Left ventricle myocardium inferior (tissue), 1 donor: ENCODE measurements at places on chromosomes 4 and X.

- DNase-seq: no peak
These were observed 79.5 kb upstream of the ATP6AP2 start for GRCh38 chrX:40501164-40501855.

DNA sequence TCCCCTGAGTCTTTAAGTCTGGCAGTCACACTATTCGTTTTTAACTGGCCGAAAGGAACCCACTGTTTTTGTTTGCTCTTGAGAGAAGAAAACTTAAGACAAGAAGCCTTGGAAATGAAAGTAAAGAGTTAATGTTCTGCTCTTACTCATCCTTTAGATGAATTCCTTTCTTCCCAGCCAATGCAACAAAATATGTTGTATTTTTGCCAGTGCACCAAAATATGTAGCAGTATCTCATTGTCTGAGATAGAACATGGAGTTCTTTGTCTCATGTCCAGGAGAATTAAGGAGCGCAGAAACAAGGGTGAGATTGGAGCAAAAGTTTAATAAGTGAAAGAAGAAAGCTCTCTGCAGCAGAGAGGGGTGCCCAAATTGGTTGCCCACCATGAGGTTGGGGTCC lies 12.2 kb downstream of the TENT5D start:
- no peak for DNase-seq

GRCh38 chrX:146278381-146278780 lies 460.8 kb downstream of the SLITRK2 start:
- no peak for DNase-seq

DNA sequence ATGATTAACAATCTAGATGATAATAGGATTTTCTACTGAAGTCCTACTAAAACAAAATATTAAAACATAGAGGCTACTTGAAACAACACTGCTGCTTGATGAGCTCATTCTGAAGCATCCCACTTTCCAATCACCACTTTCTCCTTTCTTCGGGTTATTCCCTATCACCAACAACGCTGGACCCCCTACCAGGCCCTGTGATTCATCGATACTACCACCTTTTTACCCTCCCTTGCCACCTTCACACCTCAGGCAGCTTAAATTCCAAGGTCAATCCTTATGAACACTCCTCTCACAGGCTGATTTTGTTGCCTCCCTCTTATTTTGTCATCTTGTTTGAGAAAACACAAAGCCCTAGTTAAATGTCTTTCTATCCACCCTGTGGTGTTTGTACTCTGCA lies 102.6 kb downstream of the IQCM start:
- no peak for DNase-seq

DNA sequence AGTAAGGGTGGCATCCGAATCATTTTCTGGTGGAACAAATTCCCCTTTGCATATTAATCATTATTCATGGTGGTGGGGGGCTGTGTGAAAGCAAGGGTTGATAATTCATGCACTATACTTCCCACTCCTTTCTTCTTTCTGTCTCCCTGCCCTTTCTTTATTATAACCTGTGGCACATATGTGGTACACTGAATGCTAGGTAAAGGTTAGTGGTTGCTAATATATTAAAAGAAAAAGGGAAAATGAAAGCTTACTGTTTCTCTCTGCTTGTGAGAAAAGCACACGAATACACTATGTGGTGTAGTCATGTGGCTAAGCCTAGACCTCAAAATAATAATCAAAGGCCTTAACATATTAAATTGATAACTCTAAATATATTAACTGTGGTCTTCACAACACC lies 178.4 kb upstream of the RPS6KA3 start:
- no peak for DNase-seq

- no peak for DNase-seq
These were observed 177.4 kb upstream of the SCML1 start for GRCh38 chrX:17559728-17560379.

- no peak for DNase-seq
These were observed 474.0 kb upstream of the NDST3 start for GRCh38 chr4:117560329-117560728.

DNA sequence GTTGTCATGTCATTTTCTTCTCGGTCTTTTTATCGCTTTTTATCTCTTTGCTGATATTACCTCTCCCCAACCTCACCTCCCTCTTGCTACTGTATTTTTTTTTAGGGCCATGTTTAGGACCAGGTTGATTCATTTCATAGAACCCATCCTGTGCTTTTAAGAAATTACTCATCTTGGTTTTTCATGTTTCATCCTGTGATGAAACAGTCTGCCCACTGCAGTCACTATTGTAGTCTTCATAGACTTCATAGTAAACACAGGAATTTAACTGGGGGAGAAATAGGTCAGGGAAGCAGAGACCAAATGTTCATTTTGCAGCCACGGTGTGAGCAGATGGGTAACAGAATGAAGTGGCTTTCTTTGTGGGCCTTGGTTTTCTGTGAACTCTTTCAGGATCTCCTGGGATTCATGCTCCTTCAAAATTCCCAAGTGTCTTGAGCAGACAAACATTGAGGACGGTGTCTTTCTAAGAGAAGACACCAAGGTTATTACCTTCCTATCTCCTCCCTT lies 161.8 kb downstream of the NAA11 start:
- DNase-seq: no peak

GRCh38 chr4:72418458-72418857 lies 150.6 kb downstream of the ADAMTS3 start:
- DNase-seq: peak; percentile 46

DNA sequence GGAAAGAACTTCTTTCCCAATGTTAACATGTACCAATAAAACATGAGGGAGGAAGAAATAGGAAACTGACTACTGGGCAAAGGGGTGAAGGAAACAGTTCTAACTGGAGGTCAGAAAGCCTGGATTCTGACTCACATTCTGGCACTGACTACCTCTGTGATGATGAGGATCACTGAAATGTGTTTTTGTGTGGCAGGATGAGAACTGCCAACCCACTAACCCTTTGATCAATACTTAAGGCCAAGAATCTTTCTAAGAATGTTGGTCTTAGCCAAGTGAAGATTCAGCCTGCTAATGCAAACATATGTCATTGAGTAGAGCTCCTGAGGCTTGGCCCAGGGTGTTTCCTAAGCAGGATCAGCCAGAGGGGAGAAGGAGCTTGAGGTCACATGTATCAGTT lies 4.6 kb downstream of the ALAS2 start:
- DNase-seq: no peak

- no peak for DNase-seq
These were observed 550.9 kb upstream of the NDST4 start for GRCh38 chr4:115664285-115664684.

DNA sequence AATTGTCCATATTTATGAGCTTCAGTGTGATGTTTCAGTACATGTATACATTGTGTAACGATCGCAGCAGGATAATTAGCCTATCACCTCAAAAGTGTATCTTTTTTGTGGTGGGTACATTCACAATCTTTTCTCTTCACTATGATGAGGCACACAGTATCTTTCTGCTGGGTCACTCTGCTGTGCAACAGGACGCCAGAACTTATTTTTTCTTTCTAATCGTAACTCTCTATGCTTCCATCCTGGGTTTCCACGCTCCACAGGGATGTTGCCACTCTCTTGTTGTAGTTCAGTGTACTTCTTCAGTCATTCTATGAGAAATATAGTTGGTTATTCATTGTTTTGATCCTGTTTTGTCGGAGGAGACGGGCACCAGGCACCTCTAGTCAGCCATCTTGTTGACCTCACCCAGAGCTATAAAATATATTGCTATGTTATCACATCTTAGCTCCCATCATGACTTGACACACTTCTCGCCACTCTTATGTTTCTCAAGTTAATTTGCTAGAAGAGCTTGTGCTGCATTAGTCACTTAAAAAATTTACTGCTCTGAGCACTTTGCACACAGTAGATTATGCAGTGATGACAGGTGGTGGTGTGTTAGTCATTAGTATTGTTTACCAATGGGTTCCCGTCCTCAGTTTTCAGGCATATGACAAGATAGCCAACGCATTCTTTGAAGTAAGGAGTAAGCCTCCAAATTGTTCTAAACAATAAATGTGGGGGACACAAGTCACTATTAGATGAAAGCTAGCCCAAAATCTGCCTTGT lies 1002.7 kb upstream of the PCDH7 start:
- no peak for DNase-seq

DNA sequence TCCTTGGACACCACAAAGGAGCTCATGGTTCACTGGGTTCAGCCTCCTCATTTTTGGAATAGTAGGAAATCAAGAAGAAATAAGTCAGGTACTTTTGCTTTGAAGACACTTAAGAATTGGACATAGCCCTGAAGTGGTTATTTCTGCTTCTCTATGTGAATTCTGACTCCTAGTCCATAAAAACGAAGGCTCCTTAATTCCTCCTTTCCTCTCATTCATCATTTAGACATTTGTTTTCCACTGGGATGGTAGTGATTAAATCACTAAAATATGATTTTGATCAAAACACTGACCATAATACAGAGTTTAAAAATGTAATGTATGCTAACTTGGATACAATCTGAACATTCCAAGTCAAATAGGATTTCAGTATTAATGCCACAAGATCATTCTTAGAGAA lies 34.7 kb upstream of the CYP2U1 start:
- no peak for DNase-seq
